ENCODE measurements at places on chromosomes 5 and 9.

DNA sequence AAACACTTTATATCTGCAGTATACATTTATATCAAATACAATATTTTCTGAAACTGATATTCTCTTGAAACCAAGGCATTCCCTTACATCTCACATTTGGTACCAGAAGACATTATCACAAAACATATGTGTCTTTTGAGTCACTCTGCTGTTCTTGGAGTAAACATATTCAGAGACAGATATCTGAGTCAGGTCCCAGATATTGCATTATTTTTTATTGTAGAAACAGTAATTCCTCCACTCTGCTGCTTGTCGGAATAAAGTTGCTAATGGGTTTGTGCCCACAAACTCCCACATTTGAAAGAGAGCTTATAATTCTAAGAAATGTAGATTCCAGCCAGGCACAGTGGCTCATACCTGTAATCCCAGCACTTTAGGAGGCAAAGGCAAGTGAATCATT lies 261.1 kb upstream of the DAPK1 start:
- no peak for DNase-seq

- DNase-seq: no peak
Observed at GRCh38 chr5:3300726-3301125, 294.9 kb upstream of the IRX1 start.

GRCh38 chr5:172901012-172901780 lies 58.0 kb upstream of the RPL26L1 start:
- no peak for DNase-seq

DNA sequence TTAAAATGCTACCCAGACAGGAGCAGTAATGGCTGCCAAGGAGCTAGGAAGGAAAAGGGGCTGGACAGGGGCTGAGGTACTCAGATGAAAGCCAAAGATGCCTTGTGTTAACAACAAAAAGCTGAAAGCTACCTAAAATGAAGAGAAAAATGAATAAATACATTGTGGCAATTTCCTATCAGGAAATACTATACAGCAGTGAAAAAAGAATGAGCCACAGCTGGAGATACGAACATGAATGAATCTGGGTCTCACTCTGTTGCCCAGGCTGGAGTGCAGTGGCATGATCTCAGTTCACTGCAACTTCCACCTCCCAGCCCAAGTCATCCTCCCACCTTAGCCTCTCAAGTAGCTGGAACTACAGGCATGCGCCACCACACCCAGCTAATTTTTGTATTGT lies 6.3 kb downstream of the TNIP1 start:
- DNase-seq: no peak

GRCh38 chr9:92064711-92065110 lies 50.5 kb downstream of the SPTLC1 start:
- no peak for DNase-seq

- no peak for DNase-seq
Observed at GRCh38 chr5:40634593-40634992, 45.1 kb upstream of the PTGER4 start.

GRCh38 chr5:33415811-33416354 lies 24.9 kb upstream of the TARS1 start:
- no peak for DNase-seq

DNA sequence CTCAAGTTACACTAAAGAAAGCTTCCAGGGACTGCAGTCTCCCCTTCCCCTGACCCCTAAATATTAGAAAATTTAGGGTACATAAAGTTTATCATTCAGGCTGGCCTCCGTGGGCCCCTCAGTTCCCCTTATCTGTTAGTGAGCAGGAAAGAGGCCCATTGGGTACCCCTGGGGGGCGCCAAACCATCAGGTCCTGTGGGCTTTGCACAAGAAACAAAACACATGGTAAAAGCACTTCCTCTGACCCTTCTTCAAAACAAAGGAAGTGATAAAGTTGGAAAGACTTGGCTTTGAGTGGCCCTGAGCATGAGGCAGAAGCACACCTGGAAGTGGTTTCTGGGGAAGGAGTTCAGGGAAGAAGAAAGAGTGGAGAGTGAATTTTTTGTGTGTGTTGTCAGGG lies 213.0 kb downstream of the SMARCA2 start:
- no peak for DNase-seq

- no peak for DNase-seq
Observed at GRCh38 chr5:85998656-85999055, 619.1 kb upstream of the COX7C start.

DNA sequence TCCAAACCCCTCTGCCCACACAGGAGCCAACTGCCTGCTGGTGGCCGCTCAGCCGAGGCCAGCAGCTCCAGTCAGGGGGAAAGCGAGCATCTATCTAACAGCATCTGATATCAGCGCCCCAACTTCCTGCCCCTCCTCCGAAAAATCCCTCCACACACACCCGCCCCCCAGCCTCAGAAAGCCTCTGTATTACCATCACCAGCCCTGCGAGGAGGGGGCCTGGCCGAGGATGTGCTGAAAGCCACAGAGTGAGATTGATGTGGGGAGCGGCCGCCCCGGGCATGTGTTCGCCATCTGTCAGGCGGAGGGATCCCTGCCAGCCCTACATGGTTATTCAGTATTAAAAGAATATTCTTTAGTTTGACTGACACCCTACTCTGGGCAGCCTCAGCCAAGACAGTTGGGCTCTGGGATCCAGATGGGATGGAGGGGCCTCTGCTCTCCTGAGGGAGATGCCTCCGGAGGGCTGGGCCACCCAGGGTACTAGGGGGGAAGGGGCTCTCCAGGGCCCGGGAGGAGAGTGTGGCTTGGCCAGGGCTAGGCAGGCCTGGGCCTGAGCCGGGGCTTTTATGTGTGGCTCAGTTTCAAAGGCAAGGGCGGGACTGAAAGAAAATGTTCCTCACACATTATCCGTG lies 98.0 kb downstream of the HSD17B3 start:
- DNase-seq: no peak

DNA sequence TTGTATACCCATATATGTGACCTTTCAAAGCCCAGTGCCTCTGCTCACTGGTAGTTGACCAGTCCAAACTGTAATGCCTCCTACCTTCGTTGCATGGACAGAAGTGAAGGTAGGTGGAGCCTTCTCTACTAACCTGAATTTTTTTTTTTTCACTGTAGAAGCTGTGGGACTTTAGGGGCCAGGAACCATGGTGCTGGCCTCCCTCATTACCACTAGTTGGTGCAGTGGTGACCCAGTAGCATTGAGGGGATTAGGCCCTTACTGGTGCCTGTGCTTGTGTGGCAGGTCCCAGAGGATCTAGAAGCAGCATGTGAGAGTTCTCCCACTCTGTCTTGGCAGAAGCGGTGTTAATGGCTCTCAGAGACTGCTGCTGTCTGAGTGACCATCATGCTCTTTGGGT lies 2.3 kb downstream of the RALGPS1 start:
- DNase-seq: no peak

DNA sequence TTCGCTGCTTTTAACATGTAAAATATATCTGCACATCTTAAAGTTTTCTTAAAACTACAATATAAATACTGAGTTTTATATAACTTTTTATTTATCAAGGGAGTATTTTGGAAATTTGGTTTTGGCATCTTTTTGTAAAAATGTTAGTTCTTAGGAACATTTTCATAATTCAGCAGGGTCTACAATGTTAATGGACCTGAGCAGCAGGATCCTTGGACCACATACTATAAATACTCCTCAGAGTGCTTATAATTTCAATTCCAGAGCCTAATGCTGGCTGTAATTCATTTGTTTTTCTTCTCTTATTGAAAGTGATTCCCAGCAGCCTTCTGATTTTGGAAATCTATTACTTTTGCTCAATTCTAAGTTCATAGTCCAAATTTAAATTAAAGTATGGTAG lies 1216.2 kb downstream of the MAT2B start:
- no peak for DNase-seq

DNA sequence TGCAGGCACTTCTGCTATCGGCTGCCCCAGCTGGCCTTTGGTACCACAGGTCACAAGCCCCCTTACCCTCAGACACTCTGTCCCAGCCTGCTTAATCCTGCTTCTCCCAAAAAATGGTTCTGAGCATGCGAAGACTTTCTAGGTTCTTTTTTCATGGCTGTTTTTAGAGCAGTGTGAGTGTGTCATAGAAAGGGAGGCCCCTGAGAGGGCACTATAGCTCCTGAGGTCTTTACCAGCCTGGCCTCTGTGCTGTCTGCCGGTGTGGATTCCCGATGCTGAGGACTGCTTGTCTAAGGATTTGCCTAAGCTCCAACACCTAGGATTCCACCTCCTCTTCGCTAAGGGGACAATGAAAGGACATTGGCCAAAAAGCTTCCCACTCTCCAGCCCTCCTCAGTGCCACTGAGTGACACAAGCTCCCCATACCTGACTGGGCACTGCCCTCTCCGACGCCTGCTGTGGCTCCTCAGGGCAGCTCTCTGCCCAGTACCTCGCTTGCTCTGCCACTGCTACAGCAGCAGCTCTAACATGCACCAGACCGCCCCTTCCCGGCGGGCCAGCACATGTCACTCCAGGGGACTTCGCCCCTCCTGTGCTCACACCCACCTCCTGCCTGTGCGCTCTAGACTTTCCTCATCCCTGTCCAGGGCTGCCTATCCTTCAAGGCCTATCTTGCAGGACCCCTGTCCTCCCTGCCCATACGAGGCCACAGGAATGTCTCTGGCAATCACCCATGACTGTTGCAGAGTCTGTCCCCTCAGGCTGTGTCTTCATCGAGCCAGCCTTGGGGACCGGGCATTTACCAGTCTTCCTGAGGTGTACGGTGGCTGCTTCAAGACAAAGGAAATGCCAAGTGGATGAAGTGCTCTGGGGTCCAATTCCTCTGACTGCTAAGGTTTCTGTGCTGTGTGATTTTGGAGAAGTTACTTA lies 21.0 kb downstream of the MACROH2A1 start:
- no peak for DNase-seq

DNA sequence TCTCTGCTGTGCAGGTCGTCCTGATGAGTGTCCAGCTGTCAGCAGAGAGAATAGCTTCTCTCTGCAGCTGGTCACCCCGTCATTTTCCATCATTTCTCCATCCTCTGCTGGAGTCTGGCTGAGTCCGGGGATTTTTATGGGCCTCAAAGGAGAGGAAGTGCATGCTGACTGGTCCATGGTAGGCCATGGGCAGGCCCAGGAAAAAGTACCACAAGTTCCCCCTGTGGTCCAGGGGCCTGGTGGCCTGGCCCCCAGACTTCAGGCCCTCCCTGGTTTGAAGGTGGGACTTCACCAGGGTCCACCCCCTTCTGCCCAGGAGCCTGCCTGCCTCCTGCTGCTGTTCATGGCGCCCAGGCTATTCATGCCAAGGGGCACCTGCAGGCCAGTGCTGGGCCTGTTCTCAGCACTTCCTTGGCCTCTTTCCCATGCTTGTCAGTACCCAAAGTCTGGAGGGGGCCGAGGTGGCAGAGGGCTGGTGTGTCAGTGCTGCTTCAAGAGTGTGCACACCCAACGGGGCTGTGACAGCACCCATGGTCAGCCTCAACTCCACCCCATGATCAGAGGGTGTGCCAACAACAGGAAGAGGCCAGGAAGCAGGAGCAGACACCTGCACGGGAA lies 7.3 kb upstream of the MTMR12 start:
- no peak for DNase-seq

DNA sequence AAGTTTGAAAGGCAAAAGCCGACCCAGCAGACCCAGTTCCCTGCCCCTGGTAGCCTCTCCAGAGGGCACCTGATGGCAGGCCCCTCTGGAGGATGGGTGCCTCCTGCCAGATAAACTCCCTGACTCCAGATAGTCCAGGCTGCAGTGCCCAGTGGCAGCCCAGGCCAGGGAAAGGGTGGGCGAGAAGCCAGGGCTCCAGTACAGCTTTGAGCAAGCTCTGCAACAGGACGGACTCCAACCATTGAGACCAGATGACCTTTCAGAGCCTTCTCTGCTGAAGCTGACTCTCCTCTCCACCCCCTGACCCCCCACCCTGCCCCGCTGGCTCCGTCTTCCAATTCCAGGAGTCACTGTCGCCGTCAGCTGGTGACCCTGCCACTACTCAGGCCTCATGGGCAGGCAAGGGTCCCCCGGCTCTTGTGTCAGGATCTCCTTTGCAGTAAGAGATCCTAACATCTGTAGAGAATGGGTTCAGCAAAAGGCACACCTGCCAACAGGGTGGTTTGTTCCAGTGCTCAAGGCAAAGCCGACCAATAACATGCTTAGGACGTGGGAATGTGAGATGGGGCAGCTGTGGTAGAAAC lies 15.5 kb upstream of the FCN1 start:
- DNase-seq: no peak

DNA sequence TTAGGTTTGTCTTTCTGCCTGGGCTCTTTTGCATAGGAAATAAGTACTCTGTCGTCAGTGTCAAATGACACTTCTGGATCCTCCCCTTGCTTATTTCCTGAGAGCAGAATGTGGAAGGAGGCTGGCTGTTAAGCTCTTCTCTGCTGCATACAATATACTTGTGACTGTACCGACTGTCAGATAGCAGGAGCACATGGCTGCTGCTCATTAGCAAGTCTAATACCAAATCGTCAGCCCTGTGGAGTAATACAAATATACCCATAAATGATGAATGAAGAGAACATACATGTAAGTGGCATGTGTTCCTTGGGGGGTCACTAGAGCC lies at the start of gene GPR151:
Gene GPR151, minus strand, starts transcription at position 40 of the 325 bp plus-strand sequence. CDS start 77 bp downstream, outside the sequence.
- DNase-seq: no peak

GRCh38 chr9:120387257-120388002 lies 192.5 kb downstream of the CDK5RAP2 start:
- DNase-seq: no peak

- DNase-seq: no peak
Observed at GRCh38 chr5:145750199-145750598, 84.9 kb downstream of the PRELID2 start.

- DNase-seq: no peak
Observed at GRCh38 chr9:20582150-20582549, 40.1 kb downstream of the MLLT3 start.

- no peak for DNase-seq
Observed at GRCh38 chr9:3099646-3100045, 255.8 kb upstream of the PUM3 start.

- DNase-seq: no peak
Observed at GRCh38 chr9:2263665-2264064, 248.5 kb downstream of the SMARCA2 start.
